ENCODE measurements at places on chromosomes 12 and 14.

DNA sequence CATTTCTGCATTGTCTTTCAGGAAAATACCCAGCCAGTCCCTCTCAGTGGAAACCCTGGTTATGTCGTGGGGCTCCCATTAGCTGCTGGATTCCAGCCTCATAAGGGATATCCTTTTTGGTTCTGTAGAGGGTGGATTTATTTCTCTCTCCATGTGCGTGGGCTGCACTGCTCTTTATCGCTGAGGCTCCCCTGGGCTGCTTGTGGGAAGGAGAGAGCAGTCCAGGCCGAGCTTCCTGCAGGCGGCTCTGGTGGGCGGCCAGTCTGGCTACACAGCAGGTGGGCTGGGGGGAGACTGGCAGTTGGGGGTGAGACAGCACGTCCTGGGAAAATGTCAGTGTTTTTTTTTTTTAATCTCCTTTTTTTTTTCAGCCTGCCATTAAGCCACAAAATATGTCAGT lies 27.6 kb downstream of the TCTN1 start:
- ATAC-seq = no peak

- no peak for ATAC-seq
Measured at GRCh38 chr12:19880076-19880475, 440.8 kb downstream of the AEBP2 start.

GRCh38 chr12:69929531-69929930 lies 104.5 kb downstream of the MYRFL start:
- ATAC-seq = no peak

DNA sequence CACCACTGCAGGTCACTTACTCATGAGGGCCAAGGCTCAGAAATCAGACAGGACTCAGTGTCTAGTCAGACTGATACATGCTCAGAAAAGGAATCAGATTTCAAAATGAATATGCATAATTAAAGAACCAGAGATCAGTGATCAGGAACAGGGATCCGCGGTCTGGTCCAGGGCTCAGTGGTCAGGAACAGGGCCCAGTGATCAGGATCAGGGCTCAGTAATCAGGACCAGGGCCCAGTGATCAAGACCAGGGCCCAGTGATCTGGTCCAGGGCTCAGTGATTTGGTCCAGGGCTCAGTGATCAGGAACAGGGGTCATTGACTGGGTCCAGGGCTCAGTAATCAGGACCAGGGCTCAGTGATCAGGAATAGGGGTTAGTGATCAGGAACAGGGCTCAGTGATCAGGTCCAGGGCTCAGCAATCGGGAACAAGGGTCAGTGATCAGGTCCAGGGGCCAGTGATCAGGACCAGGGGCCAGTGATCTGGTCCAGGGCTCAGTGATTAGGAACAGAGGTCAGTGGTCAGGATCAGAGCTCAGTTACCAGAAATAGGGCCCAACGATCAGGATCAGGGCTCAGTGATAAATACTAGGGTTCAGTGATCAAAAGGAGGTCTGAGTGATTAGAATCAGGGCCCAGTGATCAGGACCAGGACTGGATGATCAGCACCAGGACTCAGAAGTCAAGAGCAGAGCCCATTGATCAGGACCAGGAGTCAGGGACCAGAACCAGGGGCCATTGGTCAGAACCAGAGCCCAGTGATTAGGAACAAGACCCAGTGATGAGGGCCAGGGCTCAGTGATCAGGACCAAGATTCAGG lies 175.3 kb downstream of the TMEM121 start:
- ATAC-seq = peak; percentile 42

GRCh38 chr12:53952871-53953734 lies 1.6 kb upstream of the HOXC12 start:
- ATAC-seq = no peak

GRCh38 chr12:115873451-115874082 lies 403.9 kb downstream of the MED13L start:
- ATAC-seq = no peak

DNA sequence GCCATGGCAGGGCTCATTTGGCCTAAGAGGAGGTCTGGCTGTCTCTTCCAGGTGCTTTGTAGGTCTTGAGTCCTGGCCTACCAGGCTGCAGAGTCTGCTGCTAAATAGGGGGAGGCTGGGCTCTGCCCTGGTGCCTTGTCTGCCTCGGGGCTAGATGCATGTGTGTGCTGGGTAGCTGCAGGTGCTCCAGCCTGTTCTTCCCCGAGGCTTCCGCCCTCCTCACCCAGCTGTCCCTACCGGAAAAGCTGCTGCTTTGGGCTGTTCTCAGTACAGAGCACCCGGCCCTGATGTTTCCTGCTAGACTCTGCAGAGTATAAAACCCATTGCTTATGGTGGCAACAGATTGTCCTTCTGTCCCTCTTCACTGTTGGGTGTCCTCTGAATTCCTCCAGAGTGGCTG lies 37.7 kb downstream of the RAB35 start:
- no peak for ATAC-seq

GRCh38 chr12:107864235-107864634 lies 89.7 kb downstream of the ASCL4 start:
- no peak for ATAC-seq

- ATAC-seq = no peak
Measured at GRCh38 chr14:61765225-61765943, 3.2 kb downstream of the SNAPC1 start.

GRCh38 chr12:56720731-56721151 lies 4.4 kb downstream of the NACA start:
- ATAC-seq = no peak

DNA sequence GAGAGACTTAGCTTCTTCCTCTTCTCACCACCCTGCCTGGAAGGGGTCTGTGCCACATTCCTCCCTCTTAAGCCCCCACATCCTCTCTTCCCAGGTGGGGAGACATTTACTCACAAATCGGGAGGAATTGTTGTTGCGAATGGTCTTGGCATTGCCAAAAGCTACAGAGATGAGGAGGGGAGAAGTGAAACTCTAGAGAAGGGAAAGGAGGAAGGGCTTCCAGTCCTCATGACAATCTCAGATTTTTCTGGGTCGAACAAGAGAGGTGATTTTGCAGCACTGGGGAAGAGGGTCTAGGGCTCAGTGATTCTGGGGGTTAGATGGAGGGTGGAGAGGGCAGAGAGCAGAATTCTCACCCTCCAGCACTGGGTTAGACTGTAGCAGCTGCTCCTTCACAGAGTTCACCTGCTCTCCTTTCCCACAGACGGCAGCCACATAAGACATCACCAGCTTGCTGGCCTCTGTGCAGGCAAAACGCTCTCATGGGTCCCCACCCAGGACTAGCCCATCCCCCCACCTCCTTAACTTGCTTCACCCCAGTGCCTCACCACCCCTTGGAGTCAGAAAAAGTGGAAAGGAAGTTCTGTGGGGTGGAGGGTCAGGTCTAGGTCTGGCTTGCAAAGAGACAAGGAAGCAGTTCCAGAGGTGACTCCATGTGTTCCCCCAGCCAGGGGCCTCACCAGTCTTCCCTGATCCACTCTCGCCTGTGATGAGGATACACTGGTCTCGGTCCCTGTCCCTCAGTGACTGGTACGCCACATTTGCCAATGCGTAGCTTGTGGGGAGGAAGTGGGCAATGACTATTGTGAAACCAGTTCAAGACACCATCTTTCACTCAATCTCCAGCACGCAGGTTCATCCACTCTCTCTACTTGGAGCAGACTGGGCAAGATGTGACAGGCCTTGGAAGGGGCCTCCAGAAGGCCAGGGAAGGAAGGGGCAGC lies 2.7 kb downstream of the MYO1A start:
- ATAC-seq = peak; percentile 97

DNA sequence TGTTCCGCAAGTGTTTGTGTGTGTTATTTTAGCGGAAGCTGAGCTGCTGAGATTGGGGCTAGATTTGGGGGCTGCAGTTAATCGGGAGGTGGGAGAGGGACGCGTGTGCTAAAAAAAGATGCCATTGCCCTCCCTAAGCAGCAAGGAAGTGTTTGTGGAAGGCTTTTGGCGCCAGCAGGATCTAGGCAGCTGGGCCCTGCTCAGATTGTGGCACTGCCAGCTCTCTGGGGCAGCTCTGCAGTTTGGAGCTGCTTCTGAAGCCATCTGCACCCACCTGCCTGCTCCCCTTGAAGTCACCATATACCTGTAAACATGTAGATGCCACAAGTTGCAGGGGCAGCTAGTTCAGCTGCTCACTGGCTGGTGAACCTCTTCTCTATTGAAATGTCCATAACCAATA lies 28.8 kb downstream of the TPCN1 start:
- ATAC-seq = no peak

GRCh38 chr14:32076278-32077080 lies 625 bp upstream of the ARHGAP5 start:
- ATAC-seq = peak; percentile 70

GRCh38 chr14:104592785-104593184 lies 11.8 kb downstream of the TMEM179 start:
- no peak for ATAC-seq

DNA sequence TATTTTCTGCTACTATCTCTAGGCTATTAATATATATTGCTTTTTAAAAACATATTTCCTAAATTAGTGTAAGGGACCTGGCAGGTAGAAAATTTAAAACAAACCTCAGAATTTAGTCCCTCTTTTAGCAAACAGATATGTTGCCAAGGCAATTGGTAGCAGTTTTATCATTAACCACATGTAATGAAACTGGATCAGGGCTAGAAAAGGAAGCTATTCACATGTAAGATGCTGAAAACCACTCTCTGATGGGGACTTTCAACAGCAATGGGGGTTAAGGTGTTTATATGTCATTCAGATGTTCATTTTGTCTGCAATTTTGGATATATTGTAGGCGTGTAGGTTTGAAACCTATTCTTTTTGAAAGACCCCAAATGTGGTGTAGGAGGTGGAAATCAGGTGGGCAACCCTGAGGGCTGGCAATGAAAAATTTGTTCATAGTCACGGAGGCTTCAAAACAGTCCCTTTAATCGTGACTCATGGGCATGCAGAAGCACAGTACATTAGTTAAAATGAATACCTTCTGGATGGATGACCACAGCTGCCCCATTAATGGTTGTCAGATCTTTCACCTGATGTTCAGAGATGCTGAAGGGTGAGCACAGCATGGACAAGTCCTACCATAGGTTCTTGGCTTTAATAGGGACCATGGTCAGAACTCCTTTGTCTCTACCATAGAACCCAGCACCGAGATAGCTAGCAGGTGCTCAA lies 5.9 kb upstream of the PKP2 start:
- ATAC-seq = no peak

- peak; percentile 12 for ATAC-seq
Measured at GRCh38 chr14:65301862-65302539, 110.5 kb upstream of the FUT8 start.

DNA sequence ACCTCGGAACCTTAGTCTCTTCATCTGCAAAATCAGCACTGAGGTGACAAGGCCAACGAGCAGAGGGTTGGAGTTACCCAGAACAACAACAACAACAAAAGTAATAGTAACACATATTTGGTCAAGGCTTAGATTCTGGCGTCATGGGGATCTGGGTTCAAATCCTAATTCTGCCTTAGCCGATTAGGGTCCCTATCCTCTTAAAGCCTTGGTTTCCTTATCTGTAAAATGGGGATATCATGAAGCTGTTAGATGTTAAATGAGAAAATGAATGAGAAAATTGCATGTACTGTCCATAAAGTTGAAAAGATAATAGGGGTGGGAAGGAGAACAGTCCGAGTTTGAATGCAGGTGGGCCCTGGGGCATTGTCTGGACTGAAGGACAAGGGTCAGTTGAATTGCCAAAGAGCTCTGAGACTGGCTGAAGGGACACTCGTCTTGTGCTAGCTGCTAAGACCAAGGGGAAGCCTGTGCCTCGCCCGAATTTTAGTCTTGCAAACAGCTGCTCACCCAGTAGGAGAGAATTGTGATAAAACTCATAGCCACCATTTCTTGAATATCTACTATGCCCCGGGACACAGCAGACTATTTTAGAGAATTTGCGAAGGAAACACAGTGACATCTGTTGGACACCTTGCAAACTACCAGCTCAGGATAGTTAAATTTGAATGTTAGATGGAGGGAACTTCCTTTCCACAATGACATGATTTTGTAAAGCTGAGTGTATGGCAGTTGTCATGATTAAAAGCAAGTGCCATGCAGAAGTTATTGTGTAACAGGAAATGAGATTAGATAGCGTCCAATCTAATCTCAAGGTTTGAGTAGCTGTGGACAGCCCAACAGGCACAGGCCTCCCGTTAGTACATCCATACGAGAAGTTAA lies 6.8 kb upstream of the HNF1A start:
- ATAC-seq = peak; percentile 89

DNA sequence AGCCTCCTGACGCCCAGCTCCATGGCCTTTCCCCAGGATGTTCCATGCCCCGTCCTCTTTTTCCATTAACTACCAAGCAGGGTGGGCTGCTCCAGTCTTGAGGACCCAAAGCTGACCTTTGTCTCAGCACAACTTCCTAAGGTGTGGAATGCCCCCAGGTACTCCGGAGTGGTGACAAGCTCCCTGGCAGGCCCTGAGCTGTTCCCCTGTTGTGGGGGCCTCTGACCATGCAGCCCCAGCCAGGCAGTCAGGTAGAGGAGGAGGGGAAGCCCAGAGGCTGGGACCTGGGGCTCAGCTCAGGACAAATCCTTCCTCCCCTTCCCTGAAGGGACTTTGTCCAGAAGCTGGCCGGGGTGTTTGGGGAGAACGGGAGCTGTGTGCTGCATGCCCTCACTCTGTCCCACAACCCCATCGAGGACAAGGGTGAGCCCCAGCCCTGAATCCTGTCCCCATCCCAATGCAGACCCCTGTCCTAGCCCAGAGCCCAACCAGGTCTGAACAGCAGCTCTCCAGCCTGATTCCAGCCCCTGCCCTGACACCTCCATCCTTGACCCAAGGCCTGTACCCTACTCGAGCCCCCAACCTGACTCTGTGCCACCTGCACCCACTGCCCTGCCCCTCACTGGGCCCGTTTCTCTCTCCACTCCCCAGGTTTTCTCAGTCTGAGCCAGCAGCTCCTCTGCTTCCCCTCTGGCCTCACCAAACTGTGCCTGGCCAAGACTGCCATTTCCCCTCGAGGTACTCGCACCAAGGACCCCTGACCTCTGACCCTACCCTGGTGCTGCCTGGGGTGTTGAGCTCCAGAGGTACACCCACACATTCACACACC lies 4.4 kb downstream of the CARMIL3 start:
- no peak for ATAC-seq

GRCh38 chr12:7190268-7191055 lies 976 bp downstream of the PEX5 start:
- ATAC-seq = no peak

GRCh38 chr12:53694756-53695151 lies 18.9 kb upstream of the ATP5MC2 start:
- ATAC-seq = no peak

- ATAC-seq = no peak
Measured at GRCh38 chr14:71225113-71225512, 317.9 kb downstream of the PCNX1 start.

- peak; percentile 64 for ATAC-seq
Measured at GRCh38 chr12:8045952-8046944, 13.7 kb downstream of the FOXJ2 start.
